ENCODE measurements at places on chromosomes 7 and 10. TPM values are rescaled to one million over a fixed set of nuclear protein-coding genes. Genes with fewer than 3 reads are reported as not detected.

GJD4 gene
- total RNA-seq: not detected

CLDN12 gene
- 3.6 TPM for total RNA-seq

DNA sequence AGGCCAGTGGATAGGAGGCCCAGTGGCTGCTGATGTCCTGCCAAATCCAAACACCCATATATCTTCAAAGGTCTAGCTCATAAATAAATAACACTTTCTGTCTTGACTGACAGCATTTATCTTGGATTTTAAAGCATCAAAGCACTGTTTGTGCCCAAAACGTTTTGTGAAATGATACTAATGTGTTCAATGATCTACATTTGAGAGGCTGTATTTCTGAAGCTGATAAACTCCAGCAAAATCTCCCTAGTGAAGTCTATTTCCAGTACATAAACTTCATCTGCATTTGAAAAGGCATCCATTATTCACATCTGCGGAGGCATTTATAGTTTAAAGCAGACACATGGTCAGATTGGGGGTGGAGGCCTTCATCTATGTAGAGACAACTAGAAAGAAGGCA is 276.3 kb downstream of the HPSE2 start:
- H3K4me3 ChIP-seq: no peak overlapping the region
- no peaks in the 10 kb centered on the region for H3K27me3 ChIP-seq
- H3K27ac ChIP-seq: no peak overlapping the region
- no peaks in the 10 kb centered on the region for H3K4me1 ChIP-seq

DNA sequence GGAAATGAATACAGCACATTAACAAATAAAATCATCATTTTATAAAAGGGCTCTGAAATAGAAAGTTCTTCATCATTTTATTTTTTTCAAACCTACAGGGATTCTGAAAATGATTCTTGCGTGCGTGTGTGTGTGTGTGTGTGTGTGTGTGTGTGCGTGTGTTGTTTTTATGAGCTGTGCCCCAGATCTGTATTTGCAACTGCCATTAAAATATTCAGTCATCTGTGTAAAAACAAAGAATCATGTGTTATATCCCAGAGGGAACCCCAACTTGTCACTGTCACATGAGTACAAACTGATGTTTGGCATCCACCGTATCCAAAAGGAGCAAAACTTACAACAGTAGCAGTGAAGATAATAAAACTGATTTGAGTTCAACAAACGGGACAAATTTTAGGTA is 635.4 kb upstream of the PFKP start:
- H3K36me3 ChIP-seq: no peaks in the 10 kb centered on the region
- H3K4me3 ChIP-seq: no peak overlapping the region
- no peaks in the 10 kb centered on the region for H3K27me3 ChIP-seq
- no peak overlapping the region for H3K27ac ChIP-seq
- H3K4me1 ChIP-seq: no peaks in the 10 kb centered on the region

DNA sequence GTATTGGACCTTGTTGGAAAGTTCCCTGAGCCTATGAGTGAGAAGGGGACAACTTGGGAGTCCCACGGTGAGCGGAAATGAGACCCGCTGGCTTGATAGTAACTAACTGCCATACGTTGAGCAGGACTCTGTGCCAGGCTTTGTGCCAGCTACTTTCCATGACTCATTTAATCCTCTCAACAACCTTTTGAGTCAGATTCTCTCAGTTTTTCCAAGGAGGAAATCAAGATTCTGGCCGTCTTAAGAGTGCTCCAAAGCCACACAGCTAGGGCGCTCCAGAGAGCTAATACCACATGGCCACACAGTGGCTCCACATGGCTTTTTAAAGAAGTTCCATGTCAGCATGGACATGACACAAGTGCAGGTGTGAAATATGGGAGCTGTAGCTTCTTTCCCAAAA is 55.7 kb downstream of the NOD1 start:
- no peak overlapping the region for H3K27ac ChIP-seq
- peaks cover 9% of the 10 kb centered on the region for H3K4me1 ChIP-seq
- no peaks in the 10 kb centered on the region for H3K27me3 ChIP-seq
- H3K4me3 ChIP-seq: no peak overlapping the region
- no peak for DNase-seq

DNA sequence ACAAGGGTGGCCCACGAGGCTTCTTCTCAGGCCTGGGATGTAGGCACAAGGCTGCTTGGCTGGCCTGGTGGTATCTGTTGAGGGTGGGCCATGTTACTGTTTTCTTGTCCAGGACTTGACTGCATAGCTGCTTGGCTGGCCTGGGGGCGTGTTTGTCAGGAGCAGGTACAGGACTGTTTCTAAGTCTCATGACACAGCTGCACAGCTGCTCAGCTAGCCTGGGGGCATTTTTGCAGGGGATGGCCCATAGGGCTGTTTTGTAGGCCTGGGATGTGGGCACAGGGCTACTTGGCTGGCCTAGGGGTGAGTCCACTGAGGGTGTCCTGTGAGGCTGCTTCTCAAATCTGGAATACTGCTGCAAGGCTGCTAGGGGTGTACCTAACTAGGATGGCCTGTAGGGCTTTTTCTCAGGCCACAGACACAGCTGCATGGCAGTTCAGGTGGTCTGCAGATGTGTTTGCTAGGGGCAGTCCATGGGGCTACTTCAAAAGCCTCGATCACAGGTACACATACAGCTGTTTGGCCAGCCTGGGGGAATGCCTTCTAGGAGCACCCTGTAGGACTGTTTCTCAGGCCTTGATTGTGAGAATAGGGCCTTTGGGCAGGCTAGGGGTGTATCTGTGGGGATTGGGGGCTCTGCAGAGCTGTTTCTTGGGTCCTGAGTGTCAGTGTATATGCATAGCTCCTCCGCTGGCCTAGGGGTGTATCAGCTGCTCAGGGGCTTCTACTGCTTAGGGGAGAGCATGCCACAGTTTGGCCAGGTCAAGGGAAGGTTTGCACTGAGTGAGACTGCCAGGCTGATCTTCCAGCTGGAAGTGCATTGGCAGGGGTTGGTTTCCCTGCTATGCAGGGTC is 26.6 kb upstream of the PLA2G12B start:
- H3K27me3 ChIP-seq: peaks cover 8% of the 10 kb centered on the region
- peaks cover 14% of the 10 kb centered on the region for H3K36me3 ChIP-seq
- DNase-seq: no peak
- H3K4me3 ChIP-seq: no peak overlapping the region
- H3K4me1 ChIP-seq: no peaks in the 10 kb centered on the region
- H3K27ac ChIP-seq: no peak overlapping the region

- H3K27me3 ChIP-seq: peaks cover 30% of the 10 kb centered on the region
- H3K27ac ChIP-seq: peak within 1 kb of the TSS; percentile 96
Observed at GRCh38 chr10:12348870-12349628, at the start of gene CAMK1D. Gene CAMK1D (plus strand): TSS chr10:12349547.

GRCh38 chr7:24576171-24577025 is 3.1 kb downstream of the PALS2 start:
- H3K27me3 ChIP-seq: peaks cover 9% of the 10 kb centered on the region
- no peak for DNase-seq
- H3K4me1 ChIP-seq: peaks cover 45% of the 10 kb centered on the region
- H3K4me3 ChIP-seq: no peak overlapping the region
- H3K27ac ChIP-seq: no peak overlapping the region

GRCh38 chr7:41162612-41163011 is 540.3 kb downstream of the INHBA start:
- H3K4me3 ChIP-seq: no peak overlapping the region
- no peak for DNase-seq
- H3K27ac ChIP-seq: no peak overlapping the region
- H3K36me3 ChIP-seq: no peaks in the 10 kb centered on the region

Data from activated naive CD8-positive, alpha-beta T cell treated with anti-CD3 and anti-CD28 coated beads, Interleukin-2, amount 10 ng/mL, durations not matched to agents 7 days and 5 days (primary cell).